CD14-positive monocyte (primary cell): ENCODE measurements at places on chromosomes 6 and 20. TPM values are rescaled to one million over a fixed set of nuclear protein-coding genes. Genes with fewer than 3 reads are reported as not detected.

Gene LIN28B
- not detected for polyA plus RNA-seq

GRCh38 chr6:156809034-156809433 is 31.9 kb downstream of the ARID1B start:
- DNase-seq: peak; percentile 72

DNA sequence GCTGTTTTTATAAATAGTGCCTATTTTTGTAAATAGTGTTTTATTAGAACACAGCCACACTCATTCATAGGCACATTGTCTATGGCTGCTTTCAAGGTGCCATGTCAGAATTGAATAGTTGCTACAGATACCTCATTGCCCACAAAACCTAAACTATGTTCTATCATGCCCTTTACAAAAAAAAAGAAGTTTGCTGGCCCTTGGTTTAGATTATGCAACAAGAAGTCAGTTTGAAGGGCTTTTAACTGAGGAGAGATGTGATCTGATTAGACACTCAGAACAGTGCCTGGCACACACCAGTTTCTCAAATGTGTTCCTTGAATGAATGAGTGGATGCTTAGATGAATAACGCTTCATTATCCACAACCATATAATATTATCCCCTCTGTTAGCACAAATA is 366.1 kb downstream of the MAFB start:
- DNase-seq: peak; percentile 38

DNA sequence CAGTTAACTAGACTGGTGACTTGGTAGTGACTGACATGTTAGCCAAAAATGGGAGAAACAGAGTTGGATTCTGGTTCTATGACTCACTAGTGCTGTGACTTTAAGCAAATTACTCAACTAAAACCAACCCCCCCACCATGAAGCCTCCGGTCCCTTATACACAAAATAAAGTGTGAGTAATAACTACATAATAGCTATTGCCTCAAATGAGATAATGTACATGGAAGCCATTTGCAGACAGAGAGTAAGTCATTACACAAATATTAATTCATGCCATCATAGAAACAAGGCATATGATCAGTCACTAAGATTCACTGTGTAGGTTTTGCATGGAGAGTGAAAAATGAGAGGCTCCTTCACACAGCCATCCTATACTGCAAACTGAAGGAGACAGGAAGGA is 111.9 kb downstream of the HIVEP2 start:
- no peak for DNase-seq

GRCh38 chr6:108947114-108947854 is 99.1 kb downstream of the ARMC2 start:
- peak; percentile 33 for DNase-seq
